Endothelial cell of umbilical vein (primary cell): ENCODE measurements at places on chromosomes 11 and 22. TPM values are rescaled to one million over a fixed set of nuclear protein-coding genes. Genes with fewer than 3 reads are reported as not detected.
A peak's percentile ranks its signal among the peaks of the same experiment; 100 is the strongest.

The TEX12 gene
- 0.46 TPM in 1 of 2 replicates, not detected in the other for total RNA-seq

DNA sequence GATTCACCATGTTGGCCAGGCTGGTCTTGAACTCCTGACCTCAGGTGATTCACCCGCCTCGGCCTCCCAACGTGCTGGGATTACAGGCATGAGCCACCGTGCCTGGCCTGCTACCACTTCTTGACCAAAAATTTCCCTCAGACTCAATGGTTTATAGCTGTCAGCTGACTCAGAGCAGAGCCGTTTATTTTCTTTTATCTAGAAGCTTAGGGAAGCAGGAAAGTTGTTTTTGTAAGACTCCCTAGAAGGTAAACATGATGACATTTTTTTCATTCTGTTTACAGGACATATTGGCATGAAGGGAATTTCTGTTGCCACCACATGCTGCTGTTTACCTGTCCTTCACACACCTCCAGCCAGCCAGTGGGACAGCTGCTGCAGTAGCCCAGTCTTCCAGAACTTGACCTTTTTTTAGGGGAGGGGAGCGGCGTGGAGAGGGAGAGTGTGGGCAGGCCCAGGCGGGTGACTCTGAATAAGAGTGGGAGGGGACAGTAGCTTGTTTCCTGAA, 56.1 kb upstream of the PTPRJ start:
- DNase-seq: peak; percentile 35

The RCOR2 gene
- 0.13 and 1.7 TPM in 2 replicates for total RNA-seq

- DNase-seq: no peak
These were observed 482.1 kb upstream of the ANO5 start for GRCh38 chr11:21710809-21711208.

The SLC39A13 gene
- 86.3 and 91.9 TPM in 2 replicates for total RNA-seq

GRCh38 chr11:18731949-18732821, 6.2 kb upstream of the IGSF22 start:
- DNase-seq: peak; percentile 60

The TMEM121B gene
- total RNA-seq: 0.33 and 0.37 TPM in 2 replicates

- DNase-seq: no peak
These were observed 14.0 kb downstream of the RIC8A start for GRCh38 chr11:221539-221938.

DNA sequence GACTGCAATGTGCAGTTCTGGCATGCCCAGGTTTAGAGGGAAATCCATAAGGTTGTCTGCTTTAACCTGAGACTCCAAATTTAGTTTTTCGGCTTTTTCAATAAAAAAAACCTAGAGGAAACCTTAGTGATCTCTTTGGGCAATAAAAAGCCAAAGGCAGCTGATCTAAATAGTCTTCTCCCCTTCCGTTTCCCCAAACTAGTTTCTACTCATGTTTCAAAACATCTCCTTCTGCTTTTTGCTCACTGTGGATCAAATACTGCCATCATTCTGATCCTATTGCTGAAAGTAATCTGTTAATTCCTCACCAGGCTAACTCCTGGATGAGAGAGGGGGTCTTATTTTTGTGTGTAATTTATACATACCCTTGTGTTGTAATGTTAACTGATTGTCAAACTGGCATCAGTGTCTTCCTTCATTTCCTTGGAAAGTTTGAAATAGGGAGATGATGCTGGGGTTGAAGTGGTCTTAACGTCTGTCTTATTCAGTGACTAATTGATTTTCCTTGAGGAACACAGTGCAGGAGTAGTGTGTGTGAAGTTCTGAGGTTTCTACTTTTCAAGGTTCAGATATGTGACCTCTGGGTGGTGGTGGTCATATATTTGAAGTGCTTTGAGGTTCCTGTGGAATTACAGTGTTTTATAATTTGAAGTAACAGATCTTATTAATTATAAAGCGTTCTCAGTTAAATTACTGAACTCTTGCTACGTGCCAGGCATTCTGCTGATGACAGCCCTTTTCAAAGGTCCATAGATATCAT, 55.0 kb downstream of the ARHGAP42 start:
- no peak for DNase-seq

GRCh38 chr22:48541401-48542098, 1286.1 kb downstream of the BRD1 start:
- no peak for DNase-seq
